EL (cell line): ENCODE measurements at places on chromosomes 2 and 18.
A peak's percentile ranks its signal among the peaks of the same experiment; 100 is the strongest.

- peak; percentile 39 for DNase-seq
Observed at GRCh38 chr2:215929602-215930335, 83.6 kb downstream of the MREG start.

DNA sequence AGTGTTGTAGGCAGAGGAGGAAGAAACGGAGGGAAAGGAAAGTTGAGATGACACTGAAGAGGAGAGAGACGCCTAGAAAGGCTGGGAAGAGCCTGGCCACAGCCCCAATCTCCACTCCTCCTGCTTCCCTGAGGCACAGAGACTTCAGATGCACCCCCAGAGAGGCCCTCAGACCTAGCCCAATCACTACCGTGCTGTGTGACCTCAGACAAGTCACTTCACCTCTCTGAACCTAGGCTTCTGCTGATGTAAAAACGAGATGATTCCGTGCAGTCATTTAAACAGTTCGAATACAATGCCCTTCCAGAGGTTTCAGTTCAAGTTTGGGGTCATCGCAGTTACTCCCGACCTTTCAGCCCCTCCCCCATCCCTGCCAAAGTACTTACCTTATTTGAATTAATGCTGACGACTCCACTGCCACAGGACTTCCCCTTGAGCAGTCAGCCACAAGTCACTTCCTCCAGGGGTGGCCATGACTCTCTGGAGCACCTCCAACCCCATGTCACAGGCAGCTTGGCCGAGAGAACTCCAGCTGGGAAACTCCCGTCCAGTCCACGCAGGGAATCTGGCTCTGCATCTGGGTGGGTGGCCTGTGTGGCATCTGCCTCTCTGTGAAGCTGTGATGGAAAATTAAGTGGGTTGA is 105.2 kb upstream of the ID2 start:
- DNase-seq, result no peak

DNA sequence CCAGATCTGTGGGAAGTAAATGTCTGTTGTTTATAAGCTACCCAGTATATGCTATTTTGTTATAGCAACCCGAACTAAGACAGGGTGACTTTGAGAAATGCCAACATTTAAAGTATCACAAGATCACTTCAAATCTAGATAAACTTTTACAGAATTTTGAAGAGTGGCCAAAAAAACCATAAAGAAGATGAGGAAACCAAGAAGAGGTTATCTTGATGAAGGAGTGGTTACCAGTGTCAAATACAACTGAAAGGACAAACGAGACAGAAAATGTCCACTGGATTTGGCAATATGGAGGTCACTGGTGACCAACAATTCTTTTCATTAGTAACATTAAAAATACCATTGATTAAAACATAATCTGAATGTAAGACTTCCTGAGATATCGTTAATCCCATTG is 235.7 kb downstream of the DYM start:
- DNase-seq, result no peak

- DNase-seq, result no peak
Observed at GRCh38 chr2:31785876-31786275, 205.1 kb upstream of the SRD5A2 start.

DNA sequence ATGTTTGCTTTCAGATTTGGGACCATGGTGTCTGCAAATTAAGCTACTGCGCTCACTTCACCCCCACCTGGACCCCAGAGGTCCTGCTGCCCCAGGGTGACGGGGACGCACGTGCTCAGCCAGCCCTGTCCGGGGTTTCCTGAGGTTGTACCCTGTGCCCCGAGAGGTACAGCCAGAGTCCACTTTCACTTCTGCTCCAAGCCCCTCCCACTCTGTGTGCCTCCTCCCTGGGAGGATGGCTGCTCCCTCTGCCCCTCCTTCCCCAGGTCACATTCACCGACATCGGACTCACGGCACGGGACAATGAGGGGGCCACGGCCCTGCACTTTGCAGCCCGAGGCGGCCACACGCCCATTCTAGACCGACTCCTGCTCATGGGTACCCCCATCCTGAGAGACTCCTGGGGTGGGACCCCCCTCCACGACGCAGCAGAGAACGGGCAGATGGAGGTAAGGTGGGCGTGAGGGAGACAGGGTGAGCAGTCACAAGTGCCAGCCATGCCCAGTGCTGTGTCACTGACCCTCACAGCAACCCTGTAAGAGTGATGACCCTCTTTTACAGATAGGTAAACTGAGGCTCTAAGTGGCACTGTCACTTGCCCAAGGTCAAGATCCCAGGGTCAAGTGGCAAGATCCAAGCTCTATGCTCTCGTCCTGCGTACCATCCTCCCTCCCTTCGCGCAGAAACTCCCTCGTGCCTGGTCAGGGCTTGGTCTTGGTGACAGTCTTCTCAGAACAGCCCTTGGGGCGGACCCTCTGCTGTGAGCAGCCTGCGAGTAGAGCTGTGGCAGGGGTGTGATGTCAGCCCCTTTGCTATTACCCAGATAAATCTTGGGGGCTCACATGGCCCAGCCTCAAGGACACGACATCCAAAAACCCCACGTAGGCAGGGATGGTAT is 7.6 kb downstream of the ESPNL start:
- no peak for DNase-seq

DNA sequence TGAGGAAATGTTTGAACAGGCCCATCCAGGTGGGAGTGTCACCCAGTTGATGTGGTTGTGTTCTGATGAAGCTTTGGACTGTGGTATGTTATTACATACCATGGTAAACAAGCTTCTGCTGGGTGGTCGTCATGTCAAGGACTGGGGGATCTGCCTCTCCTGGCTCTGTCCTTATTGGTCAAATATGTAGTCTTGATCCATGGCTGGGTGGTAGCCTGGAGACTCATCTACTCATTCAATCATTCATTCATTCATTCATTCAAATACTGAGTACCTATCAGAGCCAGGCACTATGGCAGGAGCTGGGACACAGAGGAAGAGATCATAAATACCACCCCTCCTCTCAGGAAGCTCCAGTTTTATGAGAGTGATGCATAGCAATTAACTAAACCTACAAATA is 60.8 kb downstream of the TACR1 start:
- no peak for DNase-seq

DNA sequence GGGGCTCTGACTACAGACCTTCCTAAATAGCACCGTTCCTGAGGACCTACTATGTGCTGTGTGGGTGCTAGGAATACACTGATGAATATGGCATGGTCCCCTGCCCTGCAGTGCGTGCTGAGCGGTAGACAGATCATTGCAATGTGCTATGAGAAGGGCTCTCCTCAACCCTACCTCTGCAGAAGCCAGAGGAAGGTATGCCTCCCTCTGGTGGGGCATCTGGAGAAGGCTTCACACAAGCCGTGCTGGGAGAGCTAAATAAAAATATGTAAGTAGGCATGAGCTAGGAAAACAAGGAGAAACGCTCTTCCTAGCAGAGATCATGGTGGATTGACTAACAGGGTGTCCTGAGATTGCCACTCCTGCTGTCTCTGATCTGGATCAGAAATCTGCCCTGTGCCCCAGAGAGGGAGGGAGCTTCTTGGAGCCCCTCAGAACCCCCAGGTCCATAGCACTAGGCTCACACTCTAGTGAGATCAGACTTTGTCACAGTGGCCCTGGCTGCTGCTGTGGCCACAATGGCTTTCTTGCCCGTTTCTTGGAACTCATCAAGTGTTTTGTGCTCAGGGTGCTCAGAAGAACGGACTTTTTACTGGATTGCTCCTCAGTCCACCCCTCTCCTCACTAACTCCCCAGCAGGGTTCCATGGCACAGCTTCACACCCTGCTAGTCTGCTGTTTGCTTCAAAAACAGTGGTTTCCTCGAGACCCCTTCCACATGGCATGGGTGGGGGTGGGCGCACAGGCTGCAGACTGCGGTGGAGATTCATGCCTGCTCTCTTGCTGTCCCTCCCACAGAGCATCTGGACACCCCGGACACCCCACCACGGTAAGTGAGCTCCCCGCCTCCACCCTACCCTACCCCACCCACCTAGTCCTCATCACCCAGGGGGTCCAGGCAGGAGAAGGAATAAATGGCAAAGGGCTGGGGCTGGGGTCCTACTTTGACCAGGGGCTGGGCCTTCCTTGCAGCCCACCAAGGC is 14.2 kb downstream of the SIGLEC15 start:
- DNase-seq, result peak; percentile 77

DNA sequence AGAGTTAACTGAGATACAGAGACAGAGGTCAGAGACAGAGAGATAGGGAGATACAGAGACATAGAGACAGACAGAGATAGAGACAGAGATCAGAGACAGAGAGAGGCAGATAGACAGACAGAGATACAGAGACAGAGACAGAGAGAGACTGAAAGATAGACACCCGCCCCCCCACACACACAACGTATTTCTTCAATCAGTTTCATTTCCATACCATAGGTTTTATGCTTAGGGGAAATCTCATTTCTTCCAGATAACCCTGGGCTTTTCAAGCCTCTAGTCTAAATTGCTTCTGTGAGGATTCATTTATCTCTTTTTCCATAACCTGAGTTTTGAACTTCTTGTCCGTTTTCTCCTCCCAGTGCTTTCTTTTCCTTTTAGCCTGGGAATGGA is 94.6 kb downstream of the CD8B2 start:
- DNase-seq, result no peak

DNA sequence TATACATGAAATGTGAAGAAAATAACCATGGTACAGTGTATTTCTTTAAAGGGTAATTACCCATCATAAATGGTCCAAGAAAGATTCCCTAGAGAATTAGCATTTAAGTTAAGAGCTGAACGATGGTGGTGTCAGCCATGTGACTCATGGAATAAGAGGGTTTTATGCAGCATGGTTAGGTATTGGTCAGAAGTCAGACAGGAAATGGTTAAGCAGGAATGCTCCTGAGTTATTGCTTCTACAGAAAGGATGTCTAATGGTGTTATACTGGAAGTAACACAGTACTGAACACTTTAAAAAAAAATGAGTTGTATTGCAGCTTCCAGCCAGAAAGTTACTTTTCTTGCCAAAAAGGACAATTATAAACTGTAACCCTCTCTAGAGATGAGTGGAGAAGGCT is 72.7 kb upstream of the UBE2E3 start:
- peak; percentile 81 for DNase-seq

DNA sequence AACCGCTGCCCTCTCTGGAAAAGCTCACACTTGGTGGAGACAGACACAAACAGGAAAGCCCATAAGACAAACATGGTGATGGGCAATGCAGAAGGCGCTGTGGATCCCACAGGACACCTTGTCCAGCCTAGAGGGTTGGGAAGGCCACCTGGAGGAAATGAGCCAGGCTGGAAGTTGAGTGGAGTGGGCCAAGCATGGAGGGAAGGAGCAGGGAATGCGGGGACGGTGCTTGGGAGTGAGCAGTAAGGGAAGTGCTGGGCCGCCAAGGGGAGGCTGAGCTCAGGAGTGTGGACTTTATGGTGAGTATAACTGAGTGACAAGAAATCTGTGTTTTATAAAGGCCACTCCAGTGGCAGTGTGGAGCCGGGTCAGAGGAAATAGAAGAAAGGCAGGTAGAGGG is 2.8 kb upstream of the GRHL1 start:
- no peak for DNase-seq

GRCh38 chr2:69734035-69734611 is 7.8 kb upstream of the ANXA4 start:
- DNase-seq, result no peak

- DNase-seq, result no peak
Observed at GRCh38 chr2:24449344-24449743, 41.7 kb upstream of the NCOA1 start.

- DNase-seq, result peak; percentile 44
Observed at GRCh38 chr2:164757934-164758695, 83.5 kb downstream of the COBLL1 start.

- no peak for DNase-seq
Observed at GRCh38 chr18:35592298-35592697, 10.8 kb downstream of the GALNT1 start.

DNA sequence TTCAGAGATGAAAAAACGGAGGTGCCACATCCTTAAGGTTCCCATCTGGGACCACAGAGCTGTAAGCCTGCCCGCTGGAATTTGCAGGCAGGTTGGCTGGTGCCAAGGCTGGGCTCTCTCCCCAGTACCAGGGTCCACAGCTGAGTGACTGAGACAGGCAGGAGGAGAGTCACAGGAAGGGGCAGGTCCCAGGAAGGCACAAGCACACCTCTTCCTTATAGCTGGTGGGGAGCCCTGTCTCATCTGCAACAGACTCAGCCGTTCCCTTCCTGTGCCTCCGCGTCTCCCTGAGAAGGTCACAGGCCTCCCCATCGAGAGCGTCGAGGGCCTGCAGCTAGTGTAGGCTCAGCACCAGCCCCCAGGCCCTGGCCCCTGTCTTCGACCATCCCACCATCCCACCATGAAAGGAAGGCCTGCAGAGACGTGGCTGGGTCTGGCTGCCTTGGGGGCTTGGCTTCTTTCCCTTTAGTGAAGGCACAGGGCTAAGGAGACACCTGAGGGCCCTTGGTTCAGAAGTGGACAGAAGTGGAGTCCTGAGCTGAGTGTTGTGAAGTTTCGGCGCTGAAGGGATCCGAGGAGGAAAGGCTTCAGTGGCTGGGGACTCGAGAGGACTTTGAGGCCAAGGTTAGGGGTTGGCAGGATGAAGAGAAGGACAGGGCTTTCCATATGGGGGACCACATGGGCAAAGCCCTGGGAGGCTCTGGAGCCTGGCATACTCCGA is 26.8 kb downstream of the GLI2 start:
- DNase-seq, result no peak

DNA sequence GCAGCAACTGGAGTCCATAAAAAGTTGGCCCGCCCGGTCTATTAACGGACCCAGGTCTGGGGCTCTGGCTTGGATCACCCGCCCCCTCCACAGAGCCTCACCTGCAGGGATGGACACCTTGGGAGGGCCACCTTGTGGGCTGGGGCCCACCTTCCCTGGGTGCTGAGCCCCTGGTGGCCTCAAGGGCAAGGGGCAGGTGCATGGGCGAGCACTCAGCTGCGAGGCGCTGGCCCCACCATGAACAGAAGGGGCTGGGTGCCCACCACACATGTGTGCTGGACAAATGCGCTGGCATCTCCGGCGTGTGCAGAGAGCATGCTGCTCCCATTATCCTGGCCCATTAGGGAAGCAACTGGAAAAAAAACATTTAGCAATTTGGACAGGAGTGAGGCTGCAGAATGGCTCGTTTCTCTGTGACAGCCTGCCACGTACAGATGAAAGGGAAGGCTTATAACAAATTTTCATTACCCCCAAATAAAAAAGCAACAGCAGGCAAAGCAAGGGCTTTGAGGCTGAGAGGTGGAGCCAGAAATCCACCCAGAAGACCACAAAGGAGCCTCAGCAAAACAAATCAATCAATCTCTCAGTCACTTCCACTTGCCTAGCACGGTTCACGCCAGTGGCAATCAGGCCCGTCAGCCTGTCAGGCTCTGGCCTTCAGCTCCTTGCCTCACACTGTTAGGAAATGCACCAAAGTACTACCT is 253.1 kb upstream of the ZNF521 start:
- DNase-seq, result no peak

GRCh38 chr2:1047485-1047884 is 96.8 kb downstream of the SNTG2 start:
- DNase-seq, result peak; percentile 22

GRCh38 chr18:24272229-24272525 is 125.4 kb downstream of the OSBPL1A start:
- no peak for DNase-seq

DNA sequence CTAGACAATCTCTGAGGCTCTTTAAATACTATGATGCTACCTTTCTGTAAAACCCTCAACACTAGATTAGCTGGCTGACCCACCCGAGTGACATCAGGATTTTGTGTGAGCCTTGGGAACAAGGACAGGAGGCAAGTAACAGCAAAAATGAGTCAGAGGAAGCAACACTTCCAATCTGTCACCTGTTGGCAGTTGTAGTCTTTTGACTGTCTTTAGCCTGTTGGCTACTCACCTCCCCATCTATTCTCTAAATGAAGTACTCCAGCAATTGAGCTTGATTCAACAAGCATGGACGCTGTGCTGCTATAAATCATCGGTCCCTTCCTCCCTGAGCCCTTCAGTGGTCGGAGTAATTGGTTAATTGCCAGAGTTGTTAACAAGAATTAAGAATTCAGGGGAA is 898.7 kb downstream of the BCL11A start:
- no peak for DNase-seq
